T-helper 2 cell (primary cell): ENCODE measurements at places on chromosomes 2 and 18.

DNA sequence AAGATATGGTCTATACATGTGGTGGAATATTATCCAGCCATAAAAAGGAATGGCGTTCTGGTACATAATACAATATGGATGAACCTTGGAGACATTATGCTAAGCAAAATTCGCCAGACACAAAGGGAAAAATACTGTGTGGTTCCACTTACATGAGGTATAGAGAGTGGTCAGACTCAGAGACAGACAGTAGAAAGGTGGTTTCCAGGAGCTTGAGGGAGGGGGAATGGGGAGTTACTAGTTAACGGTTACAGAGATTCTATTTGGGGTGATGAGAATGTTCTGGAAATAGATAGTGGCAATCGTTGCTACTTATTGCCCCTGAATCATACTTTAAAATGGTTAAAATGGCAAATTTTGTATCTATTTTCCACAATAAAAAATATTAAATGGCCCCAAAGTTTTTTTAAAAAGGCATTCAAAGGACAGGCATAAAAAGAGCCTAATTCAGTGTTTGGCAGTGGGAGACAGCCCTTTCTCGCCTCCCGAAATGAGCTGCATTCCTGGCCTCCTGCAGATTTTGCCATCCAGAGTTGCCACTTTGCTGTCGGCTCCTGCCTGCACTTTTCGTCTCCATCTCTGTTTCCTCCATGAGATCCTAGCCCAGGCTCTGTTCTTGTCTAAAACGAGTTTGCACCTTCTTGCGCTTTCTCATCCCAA lies 13.5 kb downstream of the TNFRSF11A start:
- DNase-seq, result no peak

DNA sequence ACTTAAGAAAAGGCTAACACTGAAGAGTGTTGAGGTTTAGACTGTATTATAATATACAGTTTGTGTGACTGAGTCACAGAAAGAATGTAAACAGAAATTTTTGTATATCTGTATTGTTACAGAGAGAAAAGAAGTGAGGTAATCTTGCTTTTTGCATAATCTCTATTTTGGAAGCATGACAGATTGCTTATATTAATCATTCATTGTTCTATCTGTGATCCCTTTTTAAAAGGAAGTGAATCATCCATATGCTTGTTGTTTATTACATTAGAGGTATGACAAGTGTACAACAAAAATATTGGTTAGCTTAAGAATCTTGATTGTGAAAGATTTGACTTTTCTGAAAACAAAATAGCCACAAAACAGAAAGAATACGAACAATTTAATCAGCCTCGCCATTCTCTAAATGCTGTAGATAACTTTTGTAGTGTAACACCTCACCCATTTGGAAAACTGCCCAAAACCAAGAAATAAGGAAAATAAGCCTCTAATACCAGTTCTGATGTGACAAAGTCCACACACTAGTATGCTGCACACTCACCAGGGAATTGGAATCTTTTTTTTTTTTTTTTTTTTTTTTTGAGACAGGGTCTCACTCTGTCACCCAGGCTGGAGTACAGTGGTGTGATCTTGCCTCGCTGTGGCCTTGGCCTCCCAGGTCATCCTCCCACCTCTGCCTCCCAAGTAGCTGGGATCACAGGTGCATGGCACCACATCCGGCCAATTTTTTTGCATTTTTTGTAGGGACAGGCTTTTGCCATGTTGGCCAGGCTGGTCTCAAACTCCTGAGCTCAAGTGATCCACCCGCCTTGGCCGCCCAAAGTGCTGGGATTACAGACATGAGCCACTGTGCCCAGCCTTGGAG lies 91.5 kb upstream of the LPIN2 start:
- DNase-seq, result no peak

- DNase-seq, result no peak
These were observed 18.3 kb downstream of the CDC42EP3 start for GRCh38 chr2:37653093-37653492.

DNA sequence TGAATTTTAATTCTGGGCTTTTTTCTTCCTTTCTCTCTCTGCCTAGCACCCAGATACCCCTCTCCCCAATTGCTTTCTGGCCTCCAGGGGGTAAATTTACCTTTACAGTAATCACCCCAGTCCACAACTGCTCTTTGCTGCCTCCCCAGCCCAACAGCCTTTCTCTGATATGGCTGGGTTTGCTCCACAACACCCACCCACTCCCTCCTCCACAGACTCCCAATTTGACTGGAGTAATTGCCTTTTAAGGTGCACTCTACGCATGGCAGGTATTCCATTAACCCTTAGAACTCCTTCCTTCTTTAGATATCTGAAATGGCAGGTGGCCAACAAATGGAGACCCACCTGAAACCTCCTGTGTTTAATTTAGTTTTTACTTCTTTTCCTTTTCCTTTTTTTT lies 3.6 kb downstream of the CELF4 start:
- DNase-seq, result no peak

DNA sequence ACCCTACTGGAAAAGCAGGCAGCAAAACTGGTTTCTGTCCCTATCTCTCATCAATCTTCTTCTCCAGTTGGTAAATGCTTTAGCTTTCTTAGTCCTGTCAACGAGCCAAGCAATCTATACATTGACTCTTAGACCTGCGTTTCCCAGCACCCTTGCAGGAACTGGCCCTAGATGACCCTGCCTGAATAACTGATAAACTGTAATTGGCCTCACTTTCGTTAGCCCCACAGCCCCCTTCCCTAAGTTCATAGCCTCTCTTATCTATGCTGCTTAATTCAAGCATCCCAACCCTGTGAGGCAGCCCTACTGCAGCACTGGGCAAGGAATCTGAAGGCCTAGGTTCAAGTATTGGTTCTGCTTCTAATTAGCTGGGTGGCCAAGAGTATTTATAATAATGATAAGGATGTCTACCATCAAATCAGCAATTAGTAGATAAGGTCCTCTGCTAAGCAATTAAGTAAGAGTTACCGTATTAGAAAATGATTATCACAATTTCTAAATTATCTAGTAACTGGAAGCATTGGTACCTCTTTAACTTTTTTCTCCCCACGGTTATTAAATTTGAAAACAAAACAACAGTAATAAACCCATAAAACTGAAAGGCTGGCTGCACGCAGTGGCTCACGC lies 86.4 kb upstream of the RMDN2 start:
- no peak for DNase-seq

GRCh38 chr2:5885451-5886173 lies 193.4 kb downstream of the SOX11 start:
- no peak for DNase-seq

GRCh38 chr18:9951022-9951859 lies 37.4 kb downstream of the VAPA start:
- no peak for DNase-seq

DNA sequence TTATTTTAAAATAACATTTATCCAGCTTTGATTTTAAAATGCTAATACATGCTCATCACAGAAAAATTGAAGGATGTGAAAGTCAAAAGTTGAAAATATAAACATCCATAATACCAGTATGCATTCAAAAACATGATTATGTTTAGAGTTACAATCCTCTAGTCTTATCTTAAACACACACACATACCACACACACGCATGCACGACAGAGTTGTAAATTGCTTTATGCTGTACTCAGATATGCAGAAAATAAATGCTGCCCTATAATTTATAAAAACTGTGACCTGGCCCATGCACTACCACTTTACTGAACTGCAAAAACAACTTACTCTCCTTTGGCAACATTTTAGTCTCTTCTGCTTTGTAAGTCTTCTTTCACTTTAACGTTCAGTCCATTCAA lies 793.0 kb upstream of the FANCL start:
- no peak for DNase-seq

DNA sequence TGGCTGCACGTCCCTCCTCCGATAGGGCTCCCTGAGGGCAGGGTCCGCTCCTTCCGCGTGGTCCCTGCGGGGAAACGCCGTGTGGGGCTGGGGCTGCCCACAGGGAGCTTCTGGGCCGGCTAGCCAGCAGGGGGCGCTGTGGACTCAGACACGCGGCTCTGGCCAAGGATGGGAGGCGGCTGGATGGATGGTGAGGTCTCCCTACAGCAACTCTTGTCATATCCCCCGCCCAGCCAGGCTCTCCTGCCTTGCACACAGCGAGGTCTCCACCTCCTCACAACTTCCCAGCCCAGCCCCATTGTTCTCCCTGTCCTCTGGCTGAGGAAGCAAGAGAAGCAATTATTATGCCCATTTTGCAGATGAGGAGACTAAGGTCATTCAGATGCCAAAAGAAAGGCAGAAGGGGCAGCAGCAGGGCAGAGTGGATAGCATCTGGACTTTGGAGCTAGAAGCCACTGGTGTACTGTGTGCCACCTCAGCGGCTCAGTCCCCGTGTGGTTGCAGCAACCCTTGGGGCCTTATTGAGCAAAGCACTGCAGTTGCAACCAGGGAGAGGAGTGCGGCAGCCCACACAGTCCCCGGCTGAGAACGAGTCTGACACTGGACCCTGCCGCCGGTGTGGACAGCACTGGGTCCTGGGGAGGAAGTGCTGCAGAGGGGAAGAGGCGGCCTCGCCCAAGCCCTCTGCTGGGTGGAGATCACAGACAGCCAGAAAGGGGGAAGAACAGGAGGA lies 99.0 kb downstream of the ZFP36L2 start:
- DNase-seq, result peak; percentile 88

- no peak for DNase-seq
These were observed 8.4 kb downstream of the KIF1A start for GRCh38 chr2:240811346-240812300.

GRCh38 chr2:69914950-69915945 lies at the start of gene MXD1:
Gene MXD1, plus strand, starts transcription at chr2:69915109. Its CDS starts 222 bp downstream, at chr2:69915331.
- peak; percentile 11 for DNase-seq
